ENCODE measurements at places on chromosomes 7 and 10.

GRCh38 chr10:91598211-91598977 lies 34.5 kb downstream of the PPP1R3C start:
- no peak for DNase-seq

DNA sequence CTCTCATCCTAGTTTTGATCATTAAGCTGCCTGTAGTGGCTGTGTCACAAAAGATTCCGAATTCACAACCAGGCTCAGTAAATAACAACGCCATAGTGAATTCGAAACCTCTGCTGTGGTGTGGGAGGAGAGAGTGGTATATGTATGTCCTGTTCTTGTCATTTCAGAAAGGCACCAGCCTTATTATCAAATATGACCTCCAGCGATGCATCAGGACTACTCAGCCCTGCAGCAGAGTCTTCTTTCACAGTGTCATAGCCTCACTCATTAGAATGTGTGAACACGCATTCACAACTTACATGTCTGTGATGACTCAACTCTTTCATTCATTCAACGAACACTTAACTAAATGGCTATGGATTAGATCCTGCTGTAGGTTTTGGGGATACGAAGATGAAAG lies 15.3 kb downstream of the AOC1 start:
- DNase-seq, result no peak

DNA sequence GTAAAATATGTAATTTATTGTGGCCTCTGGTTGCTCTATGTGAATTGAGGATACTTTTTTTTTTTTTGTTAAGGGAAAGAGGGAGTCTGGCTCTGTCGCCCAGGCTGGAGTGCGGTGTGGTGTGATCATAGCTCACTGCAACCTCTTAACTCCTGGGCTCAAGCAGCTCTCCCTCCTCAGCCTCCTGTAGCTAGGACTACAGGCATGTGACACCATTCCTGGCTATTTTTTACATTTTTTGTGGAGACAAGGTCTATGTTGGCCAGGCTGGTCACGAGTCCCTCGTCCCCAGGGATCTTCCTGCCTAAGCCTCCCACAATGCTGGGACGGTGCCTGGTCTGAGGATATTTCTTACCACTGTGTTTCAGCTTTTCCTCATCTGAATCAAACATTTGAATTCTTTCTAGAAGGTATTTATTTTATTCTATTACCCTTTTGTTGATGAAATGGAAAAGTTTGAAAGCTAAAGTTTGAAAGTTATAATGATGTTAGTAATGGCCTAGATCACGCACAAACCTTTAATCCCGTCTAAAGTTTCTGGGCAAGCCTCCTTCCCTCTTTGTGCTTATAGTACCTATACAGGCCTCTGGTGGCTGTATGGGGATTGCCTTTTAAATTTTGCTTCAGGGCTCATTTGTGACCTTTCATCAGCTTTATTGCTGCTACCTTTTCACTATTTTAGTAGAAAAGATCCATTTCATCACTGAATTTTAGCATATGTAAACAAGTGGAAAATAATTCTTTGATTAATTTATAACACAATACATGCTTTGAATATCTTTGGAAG lies 2.0 kb downstream of the IFRD1 start:
- no peak for DNase-seq

DNA sequence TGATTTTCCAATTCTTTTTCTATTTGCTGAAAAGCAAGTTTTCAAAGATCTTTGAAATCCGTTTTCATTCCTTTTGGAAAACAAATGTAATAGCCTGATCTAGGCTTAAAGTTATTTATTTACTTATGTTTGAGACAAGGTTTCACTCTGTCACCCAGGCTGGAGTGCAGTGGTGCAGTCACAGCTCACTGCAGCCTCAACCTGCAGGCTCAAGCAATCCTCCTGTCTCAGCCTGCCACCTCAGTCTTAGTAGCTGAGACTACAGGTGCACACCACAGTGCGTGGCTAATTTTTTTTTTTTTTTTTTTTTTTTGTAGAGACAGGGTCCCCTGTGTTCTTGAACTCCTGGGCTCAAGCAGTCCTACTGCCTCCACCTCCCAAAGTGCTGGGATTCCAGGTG lies 4.6 kb downstream of the ST7 start:
- no peak for DNase-seq

DNA sequence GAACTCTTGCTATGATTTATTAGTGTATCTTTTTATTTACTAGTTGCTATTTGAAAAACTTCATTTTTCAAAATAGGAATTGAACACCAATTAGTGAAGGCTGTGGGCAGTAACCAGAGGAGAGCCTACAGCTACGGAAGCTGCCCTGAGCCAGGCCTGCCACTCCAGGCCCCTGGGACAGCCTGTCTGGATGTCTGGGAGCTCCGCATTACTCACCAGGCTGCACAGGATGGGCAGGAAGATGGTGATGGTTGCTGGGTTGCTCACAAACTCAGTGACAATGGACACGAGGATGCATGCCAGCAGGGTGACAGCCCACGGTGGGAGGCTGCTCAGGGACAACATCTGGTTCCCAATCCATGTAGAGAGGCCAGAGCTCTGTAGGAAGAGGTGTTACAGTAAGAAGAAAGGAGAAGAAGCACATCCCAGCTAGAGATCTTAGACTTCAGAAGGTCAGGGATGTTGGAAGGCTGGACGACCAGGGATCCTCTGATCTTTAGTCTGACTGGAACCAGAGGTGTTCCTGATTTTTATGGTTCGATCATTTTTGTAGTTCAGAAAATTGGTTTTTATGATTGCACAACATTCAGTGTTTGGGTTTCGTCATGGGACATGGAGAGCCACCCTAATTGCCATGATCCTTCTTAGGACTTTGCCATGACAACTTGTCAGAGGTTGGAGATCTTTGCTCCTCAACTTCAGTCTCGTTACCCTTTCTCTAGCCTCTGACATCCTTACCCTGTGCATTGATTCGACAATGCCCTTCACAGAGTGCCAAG lies 23.2 kb downstream of the STMP1 start:
- no peak for DNase-seq

DNA sequence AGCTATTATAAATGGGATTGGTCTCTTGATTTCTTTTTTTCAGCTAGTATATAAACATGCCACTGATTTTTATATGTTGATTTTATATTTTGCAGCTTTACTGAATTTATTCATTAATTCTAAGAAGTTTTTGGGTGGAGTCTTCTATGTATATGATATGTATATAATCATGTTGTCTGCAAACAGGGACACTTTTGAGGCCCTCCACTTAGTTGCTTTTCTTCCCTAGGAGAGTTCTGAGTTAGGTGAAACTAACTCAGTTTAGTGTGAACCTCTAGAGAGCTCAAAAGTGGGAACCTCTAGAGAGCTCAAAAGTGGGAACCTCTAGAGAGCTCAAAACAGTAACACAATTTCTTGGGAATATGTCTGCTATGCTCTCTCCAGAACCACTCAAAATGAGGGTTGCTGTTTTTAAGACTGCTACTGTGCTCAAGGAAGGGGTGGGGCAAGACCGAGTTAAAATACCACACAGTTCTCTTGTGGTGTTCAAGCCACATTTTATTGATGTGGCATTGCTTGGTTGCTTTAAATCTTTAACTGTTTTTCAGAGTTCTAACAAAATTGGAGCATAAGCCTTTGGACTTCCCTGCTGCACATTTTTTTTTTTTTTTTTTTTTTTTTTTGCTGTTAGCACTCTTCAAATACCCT lies 13.2 kb downstream of the CCDC7 start:
- no peak for DNase-seq

GRCh38 chr7:101518336-101518735 lies 110.8 kb downstream of the MYL10 start:
- no peak for DNase-seq

GRCh38 chr7:143391462-143392404 lies 10.6 kb downstream of the ZYX start:
- DNase-seq, result no peak

DNA sequence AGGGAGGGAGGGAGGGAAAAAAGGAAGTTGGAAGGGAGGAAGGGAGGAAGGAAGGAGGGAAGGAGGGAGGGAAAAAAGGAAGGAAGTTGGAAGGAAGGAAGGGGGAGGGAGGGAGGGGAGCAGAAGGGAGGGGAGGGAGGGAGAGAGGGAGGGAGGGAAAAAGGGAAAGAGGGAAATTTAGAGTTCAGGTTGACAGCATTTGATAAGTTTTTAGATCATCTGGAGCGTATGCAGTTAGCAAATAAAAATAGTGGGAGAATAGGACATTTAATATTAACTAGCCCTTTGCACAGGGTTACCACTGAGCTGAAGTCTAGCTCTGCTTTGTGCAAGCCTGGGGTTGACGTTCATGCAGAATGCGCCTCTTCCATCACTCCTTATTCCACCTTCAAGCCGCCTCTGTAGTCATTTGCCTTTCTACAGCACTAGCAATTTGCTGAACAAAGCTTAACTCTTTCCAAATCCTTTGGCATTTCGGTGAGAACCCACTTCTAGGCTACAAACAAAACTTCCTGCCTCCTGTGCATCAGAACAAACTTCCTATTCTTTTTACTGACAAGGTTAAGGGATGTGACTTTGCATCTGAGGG lies 8.6 kb downstream of the STRA8 start:
- DNase-seq, result no peak

GRCh38 chr7:31119249-31119648 lies 67.1 kb downstream of the ADCYAP1R1 start:
- no peak for DNase-seq

GRCh38 chr7:18521945-18522566 lies 26.5 kb downstream of the HDAC9 start:
- DNase-seq, result no peak

GRCh38 chr7:83105948-83106347 lies 56.7 kb downstream of the PCLO start:
- no peak for DNase-seq

DNA sequence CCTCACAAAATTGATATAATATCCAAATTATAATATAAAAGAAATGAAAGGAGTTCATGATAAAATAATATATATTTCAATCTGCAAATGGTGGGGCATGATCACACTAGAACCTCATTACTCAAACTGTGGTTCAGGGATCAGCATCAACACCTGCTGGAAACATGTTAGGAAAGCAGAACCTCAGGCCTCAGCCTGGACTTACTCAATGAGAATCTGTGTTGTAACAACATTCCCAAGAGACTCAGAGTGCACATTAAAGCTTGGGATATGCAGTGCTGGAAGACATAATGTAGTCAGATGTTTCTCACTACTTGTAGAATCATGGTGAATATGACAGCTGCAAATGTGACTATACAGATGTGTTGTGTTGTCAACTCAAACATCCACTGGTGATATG lies 81.7 kb upstream of the ITPRID1 start:
- no peak for DNase-seq

- no peak for DNase-seq
Measured at GRCh38 chr10:13521026-13521425, 7.8 kb downstream of the BEND7 start.

DNA sequence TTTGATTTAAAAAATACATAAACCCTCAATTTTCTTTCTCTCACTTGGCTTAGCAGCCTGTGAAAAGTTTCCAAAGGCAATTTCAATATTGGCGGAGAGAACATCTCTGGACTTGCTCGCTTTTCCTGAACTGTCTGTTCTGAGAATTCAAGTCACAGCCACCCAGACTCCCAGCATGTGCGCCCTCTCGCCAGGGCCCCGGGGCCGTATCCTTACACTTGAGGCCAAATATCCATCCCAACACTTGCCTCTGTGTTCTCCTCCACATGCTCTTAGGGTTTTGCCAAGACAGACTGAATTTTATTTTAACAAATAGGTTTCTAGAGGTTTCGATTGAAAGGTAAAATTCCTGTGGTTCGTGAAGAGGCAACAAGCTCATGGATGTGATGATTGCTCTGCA lies 111.5 kb upstream of the GPR26 start:
- no peak for DNase-seq

GRCh38 chr10:74418285-74418872 lies 267.4 kb downstream of the ADK start:
- no peak for DNase-seq

DNA sequence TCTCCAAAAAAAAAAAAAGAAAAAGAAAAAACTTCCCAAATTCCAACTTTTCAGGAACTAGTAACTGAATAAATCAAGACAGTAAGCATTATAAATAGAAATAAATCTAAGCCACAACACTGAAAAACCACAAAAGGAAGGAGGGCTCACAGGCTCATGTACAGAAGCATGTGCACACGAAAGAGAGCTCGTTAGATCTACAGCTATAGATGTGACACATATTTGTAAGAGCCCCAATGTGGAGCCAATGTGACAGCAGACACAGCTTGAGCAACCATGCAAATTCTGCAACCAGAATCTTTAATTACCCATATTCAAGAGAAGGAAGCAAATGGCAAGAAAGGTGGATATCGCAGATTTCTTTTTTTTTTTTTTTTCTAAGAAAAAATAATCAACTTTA lies 94.7 kb downstream of the SORBS1 start:
- no peak for DNase-seq

GRCh38 chr10:100186253-100187212 lies 704 bp upstream of the ERLIN1 start:
- DNase-seq, result peak; percentile 16

GRCh38 chr10:3554121-3554522 lies 230.9 kb downstream of the KLF6 start:
- no peak for DNase-seq

DNA sequence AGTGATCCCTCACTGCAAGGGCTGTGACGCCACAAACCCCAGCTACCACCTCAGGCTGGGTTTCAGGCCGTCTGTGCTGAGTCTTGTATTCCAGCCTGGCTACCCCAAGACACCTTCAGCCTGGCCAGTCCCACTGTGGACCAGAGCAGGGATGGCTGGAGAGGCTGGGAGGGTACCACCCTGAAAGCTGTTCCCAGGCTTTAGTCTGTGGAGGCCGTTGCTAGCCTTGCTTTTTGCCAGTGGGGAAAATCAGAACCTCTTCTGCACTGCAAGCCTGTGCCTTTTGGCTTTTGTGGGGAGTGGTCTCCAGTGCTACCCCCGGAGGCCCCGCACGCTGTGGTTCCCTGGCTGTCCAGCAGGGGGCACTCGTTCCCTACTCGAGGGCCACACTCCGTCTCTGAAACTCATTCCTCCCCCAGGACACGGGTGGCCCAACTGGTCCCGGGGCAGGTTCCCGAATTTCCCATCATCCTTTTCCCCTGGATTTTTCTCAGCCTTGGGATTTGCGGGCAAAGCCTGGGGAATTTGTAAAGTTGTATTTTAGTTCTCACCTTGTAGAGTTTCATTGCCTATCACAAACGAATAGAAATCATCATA lies 128.4 kb upstream of the BTBD16 start:
- DNase-seq, result no peak

DNA sequence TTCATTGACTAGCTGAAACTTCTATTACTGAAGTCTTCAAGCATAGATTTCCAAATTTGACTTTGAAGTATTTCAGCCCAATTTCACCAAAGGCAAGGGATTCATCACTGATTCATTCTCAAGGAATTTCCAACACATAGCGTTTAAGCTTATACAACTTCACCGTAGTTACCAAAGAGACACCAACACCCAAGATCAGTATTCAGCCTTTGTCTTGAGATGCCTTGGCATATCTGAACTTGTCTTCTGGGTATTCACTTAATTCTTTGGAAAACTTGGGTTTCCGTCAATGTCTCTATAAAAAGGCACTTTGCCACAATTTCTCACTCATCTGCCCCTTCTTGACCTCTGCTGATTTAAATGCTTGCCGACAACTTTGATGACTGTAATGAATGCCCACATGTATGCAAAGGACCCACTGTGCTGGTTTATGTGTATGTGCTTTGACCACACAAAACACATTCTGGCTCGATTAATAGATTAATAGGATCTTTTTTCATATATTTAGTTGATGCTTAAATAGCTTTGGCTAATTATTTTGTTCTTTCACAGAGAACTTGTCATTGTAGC lies 49.6 kb downstream of the TES start:
- no peak for DNase-seq

- no peak for DNase-seq
Measured at GRCh38 chr10:115992236-115992986, 280.6 kb downstream of the GFRA1 start.

All from activated T-cell treated with anti-CD3 and anti-CD28 coated beads for 24 hours (primary cell).